ENCODE measurements at places on chromosomes 5 and 9.

- no peak for DNase-seq
These were observed 26.1 kb upstream of the IFNK start for GRCh38 chr9:27497883-27498417.

DNA sequence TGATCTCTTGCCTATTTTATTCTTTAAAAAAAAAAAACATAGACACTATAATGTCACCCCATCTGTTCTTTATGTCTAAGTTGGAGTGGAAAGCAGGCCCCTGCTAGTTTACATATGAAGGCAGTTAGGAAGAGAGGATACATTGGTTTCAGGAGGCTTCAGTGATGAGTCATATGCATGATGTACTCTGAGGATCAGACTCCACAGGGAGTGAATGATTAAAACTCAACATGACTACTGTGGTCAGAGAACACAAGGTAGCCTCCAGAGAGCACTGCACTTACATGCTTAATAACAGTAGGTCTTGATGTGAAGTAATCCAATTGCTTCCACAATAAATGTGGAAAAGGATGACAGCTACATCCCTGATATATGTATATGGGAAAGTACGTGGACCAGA lies 22.7 kb upstream of the FSTL4 start:
- DNase-seq, result no peak

DNA sequence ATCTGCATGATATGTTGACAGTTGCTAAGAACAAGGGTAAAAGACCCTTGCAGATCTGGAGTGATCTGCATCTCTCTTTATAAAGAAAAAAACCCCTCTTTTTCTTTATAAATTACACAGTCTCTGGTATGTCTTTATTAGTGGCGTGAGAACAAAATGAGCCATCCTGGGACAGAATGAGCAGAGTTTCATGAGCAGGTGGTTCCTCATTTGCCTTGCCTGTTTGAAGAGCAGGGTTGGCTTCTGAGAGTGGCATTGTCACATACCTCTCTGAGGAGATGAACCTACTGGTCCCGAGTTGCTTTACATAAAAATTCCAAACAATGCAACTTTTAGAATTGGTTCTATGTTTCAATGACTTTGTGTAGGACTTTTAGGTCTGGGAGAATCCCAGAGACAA lies 94.3 kb downstream of the INSYN2B start:
- DNase-seq, result no peak

- DNase-seq, result no peak
These were observed 329.2 kb downstream of the EBF1 start for GRCh38 chr5:158770506-158770905.

DNA sequence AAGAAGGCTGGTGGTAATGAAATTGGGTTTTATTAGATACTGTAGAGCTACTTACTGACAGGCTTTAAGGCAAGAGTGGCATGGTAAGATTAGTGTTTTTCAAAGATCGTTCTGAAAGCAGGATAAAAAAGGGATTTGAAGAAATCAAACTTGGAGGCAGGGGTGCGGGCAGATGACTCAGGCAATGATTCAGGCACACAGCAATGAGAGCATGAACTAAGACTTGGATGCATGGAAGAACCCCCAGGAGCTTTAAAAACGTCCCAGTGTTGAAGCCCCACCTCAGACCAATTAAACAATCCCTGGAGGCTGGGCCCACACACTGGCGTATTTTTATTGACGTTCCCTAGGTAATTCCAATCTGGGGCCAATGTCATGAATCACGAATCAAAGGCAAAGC lies 102.5 kb downstream of the SREK1 start:
- no peak for DNase-seq

- DNase-seq, result no peak
These were observed 112.2 kb upstream of the SHB start for GRCh38 chr9:38181232-38181631.

DNA sequence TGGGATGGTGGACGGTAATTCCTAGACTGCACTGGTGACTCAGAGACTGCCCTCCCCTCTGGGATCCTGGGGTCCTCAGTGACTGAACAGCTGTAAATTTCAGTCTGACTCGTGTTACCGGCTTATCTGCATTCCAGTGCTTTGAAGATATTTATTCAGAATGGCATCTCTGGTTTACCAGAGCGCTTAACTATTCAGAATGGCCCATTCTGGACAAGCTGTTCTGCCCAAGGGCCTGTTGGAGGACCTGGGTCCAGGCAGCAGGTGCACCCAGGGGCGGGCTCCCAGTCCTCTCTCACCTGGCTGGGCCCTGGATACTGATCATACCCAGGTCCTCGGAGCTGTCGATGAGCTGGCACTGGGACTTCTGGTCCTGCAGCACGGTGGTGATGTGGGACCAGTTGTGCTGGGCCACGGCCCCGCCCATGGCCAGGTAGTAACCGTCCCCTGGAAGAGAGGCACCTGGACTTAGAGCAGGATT lies 48.0 kb downstream of the SARDH start:
- no peak for DNase-seq

DNA sequence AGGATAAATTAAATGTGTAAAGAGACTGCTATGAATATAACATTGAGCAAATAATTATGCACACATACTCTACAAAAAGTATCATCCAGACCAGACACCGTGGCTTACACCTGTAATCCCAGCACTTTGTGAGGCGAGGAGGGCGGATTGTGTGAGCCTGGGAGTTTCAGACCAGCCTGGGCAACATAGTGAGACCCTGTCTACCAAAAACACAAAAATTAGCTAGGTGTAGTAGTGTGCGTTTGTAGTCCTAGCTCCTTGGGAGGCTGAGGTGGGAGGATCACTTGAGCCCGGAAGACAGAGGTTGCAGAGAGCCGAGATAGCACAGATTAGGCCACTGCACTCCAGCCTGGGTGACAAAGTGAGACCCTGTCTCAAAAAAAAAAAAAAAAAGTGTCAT lies 2.4 kb upstream of the CDC42SE2 start:
- no peak for DNase-seq

GRCh38 chr5:109485030-109485429 lies 75.3 kb upstream of the PJA2 start:
- no peak for DNase-seq

GRCh38 chr9:16771356-16771755 lies 99.1 kb downstream of the BNC2 start:
- no peak for DNase-seq

DNA sequence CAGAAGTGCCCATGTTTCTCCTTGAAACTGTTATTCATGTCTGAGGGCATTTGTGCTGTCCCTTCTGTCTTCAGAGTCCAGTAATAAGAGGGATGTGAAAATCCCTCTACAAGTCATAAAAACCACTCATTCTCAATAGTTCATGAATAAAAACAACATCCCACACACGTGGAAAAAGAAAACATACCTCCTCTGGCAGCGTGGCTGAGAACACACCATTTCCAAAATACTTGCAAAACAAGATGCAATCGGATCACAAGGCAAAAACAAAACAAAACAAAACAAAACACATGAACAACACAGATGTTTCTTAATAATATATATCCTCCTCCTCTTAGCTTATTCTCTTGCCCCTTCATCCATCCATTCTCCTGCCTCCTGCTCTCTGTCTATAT lies 71.0 kb upstream of the EQTN start:
- DNase-seq, result no peak

- no peak for DNase-seq
These were observed 17.0 kb downstream of the PRRT1B start for GRCh38 chr9:131562032-131562959.

GRCh38 chr5:107875833-107876232 lies 205.1 kb upstream of the EFNA5 start:
- DNase-seq, result no peak

GRCh38 chr9:16363073-16363781 lies 507.2 kb downstream of the BNC2 start:
- no peak for DNase-seq

DNA sequence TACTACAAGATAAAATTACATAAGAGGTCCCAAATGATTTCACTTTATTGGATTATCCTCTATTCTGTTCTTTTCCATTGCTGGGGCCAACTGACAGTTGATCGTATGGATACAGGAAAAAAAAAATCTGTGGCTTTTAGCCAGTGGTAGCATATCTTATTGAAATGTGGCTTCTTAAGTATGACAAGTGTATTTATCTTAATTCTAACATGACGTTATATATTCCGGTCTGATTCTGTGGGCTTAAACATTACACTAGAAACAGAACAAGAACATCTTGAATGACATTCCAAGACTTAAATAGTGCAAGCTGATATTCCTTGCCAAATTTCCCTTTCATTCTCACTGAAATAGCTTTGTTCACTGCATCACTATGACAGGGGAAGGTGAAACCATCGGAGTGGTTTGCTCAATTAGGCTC lies 117.9 kb downstream of the INSYN2B start:
- DNase-seq, result no peak

- DNase-seq, result peak; percentile 41
These were observed 47.7 kb downstream of the LIX1 start for GRCh38 chr5:97094579-97095317.

DNA sequence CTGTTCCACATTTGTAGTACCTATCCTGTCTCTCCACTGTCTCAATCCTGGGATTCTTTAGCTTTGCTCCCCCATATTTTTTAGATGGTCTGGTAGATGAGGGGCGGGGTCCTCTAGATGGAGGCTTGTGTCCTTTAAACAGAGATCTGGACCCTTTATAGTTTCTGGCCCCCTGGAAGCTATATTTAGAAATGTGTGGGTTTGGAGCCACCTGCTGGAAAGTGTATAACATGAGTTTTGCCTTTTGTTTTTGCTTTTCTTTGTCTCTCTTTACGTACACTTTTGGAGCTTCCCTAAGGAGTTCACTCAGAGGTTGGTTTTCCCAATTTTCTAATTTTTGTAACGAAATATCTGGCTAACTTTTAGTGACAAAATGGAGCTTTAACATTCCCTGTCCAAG lies 110.7 kb downstream of the CFAP95 start:
- DNase-seq, result no peak

- no peak for DNase-seq
These were observed 103.6 kb downstream of the GNA14 start for GRCh38 chr9:77544546-77544945.

DNA sequence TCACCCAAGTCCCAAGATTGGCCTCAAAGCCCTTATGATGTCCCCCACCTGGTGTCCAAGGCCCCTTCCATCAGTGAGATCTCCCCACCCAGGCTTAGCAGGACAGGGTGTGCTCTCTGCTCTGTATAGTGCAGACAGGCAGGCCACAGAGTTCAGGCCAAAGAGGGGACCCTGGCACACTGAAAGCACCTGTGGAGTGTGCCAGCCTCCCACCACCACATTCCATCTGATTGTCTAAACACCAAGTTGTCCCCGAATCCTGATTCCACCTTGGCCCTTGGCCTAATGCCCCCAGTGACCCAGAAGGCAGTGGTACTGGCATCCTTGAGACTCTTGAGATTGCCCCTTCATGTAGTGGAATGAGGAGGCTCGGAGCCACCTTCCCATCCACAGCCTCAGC lies 5.4 kb downstream of the SPINK4 start:
- no peak for DNase-seq

DNA sequence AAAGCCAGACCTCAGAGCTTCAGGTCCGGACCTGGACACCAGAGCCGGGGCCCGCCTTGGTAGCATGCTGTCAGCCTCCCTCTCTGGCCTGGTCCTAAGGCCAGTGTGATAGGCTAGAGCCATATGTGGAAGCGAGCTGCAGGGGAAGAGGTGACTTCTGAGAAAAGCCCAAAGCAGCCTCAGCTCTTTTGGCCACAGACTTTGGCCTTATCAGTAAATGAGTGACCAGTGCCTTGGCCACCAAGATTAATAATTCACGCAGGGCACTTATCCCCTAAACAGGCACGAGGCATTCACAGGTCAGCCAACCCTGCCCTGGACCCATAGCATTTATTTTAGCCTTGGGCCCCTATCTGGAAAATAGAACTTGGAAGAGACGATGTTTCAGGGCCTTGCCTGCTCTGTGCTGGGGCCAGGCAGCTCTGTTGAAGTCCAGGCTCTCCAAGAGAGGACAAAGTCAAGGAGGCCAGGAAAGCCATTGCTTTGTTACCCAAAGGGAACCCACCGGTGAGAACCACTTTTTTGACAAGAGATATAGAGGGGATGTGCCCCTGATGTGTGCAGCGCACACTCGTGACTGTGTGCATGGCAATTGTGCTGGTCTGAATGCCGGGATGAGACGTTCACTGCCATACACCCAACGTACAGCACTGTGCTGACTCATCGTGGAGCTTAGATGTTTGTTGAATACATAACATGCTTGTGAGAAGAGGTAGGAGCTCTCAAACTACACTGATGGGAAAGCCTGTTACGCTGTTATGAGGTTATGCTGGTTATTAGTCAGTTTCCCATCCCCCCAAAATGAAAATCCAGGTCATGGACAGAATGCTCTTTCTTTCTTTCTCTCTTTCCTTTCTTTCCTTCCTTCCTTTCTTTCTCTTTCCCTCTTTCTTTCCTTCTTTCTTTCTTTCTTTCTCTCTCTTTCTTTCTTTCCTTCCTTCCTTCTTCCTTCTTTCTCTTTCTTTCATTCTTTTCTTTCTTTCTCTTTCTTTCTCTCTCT lies 5.0 kb upstream of the SLC34A1 start:
- no peak for DNase-seq

DNA sequence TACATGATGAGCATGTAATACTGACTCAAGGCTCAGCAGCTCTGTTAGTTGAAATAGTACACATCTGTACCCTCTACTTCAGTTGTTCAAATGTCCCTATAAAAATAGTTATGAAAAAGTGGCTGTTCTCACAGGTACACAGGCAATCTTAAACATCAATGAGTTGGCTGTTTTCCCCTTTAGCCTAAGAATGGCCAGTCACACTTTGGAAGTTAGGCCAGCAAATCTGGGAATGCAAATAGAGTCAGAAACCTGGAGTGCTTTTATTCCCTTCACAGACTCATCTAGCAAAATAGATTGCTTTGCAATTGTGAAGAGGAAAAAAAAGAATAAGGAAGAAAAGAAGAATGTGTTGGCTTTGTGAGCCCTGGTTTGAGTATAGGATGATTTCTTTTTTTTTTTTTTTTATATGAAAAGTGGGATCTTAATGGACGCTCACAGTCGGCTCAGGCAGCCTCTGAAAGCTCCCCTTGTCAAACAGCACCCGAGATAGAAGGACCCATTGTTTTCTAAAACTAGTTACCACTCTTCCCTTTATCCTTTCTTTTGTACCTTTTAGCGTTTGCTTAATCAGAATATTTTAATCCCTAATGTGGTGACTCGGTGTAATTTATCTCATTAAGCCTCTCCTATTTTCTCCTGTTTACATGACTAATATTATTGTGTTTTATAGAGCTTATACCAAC lies 27.9 kb upstream of the TLE1 start:
- no peak for DNase-seq

DNA sequence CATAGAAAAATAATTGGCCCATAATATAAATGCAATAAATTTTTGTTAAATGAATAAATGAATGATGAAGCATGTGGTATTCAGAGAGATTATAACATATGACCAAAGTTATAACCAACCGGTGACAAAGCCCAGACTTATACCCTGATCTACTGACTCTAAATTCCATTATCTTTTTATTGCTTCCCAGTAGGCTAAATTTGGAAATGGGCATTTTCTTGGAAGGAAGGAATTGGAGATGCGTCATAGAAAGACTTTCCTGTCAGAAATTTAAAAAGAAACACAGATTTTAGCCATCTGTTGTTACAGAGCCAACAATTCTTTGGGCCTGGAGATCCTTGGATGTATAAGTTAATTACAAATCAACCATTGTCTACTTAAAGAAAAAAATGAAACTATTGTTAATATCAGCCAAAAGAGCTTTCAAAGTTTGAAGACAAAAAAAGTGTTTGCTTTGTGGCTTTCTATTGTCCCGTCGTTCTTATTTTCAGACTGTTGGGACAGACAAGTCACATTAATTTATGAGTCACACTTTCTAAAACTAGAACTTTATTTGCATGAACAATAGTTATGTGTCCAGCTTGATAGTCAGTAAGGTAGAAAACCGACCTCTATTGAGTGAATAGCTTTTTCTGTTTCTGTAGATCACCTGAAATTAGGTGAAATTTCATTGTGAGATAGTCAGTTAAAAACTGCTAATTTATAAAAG lies 428.7 kb downstream of the GABRG2 start:
- DNase-seq, result no peak

All from activated T-helper 2 cell treated with anti-CD3 and anti-CD28 coated beads, Interferon-gamma antibody, Interleukin-2, Interleukin-4, amounts not matched to agents 10 μg/mL and 5 μg/mL and 100 μg/mL, durations not matched to agents 14 hours and 24 hours and 36 hours (primary cell).